ENCODE measurements at places on chromosomes 12 and 14. TPM values are rescaled to one million over a fixed set of nuclear protein-coding genes. Genes with fewer than 3 reads are reported as not detected.

Gene RNASE1
- total RNA-seq = not detected

Gene AICDA
- total RNA-seq = not detected

Gene KERA
- total RNA-seq = not detected

Gene TMTC1
- 127 TPM for total RNA-seq

Gene ABCD2
- total RNA-seq = under 0.01 TPM

Gene FAM222A
- total RNA-seq = 0.39 TPM

Gene SPIC
- total RNA-seq = not detected

Gene CARMIL3
- total RNA-seq = 0.22 TPM

Gene DPF3
- total RNA-seq = 1.6 TPM

Gene TC2N
- 0.39 TPM for total RNA-seq

Gene PTPN21
- 25.9 TPM for total RNA-seq

Gene CATSPERB
- not detected for total RNA-seq

Gene RHOJ
- total RNA-seq = 4.3 TPM

Gene CCDC196
- not detected for total RNA-seq

Gene SPATA7
- 25.3 TPM for total RNA-seq
